ENCODE measurements at places on chromosomes 7 and 10.

GRCh38 chr7:151512353-151512752 lies 7.3 kb downstream of the RHEB start:
- no peak for DNase-seq

GRCh38 chr10:106252541-106252940 lies 912.0 kb downstream of the SORCS1 start:
- no peak for DNase-seq

GRCh38 chr10:86247588-86247987 lies 119.0 kb downstream of the GRID1 start:
- no peak for DNase-seq

- peak; percentile 82 for DNase-seq
Measured at GRCh38 chr7:332646-333392, 42.8 kb downstream of the FOXL3 start.

- DNase-seq: no peak
Measured at GRCh38 chr10:20405761-20406160, 491.4 kb downstream of the NEBL start.

GRCh38 chr10:5561704-5562645 lies 37.2 kb downstream of the CALML3 start:
- DNase-seq: peak; percentile 45

GRCh38 chr10:56316603-56317002 lies 44.5 kb downstream of the ZWINT start:
- DNase-seq: no peak

- DNase-seq: no peak
Measured at GRCh38 chr7:114691605-114692004, 230.3 kb upstream of the MDFIC start.

DNA sequence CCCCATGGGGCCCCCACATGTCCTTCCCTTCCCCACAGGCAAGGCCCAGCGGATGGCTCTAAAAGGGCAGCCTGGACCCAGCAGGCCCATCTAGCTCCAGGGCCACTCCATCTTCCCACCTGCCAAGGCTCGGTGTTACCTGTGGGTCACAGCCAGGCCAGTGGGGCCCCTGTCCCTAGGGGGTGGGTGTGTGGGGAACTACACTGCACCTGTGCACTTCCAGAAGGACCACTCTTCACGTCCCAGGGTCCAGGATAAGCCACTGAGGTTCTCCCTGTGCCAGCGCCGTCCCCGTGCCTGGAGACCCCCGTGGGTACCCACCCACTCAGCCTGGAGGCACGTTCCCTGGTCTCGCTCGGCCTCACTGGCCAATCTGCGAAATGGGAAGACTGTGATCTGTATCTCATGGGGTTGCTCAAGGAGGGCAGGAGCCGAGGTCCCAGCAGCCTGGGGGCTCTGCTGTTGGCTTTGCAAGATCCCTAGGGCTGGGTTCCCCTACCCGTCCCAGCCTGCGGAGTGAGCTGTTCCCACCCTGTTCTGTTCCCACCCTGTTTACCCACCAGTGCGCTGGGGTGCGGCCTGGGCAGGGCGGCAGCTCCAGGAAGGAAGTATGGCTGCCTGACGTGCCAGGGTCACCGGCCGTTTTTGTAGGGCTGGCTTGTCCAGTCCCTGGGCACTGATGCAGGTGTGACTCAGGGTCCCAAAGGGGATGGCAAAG lies 4.6 kb downstream of the PWWP2B start:
- DNase-seq: no peak

GRCh38 chr10:47025540-47026300 lies 114.5 kb downstream of the PTPN20 start:
- peak; percentile 53 for DNase-seq

DNA sequence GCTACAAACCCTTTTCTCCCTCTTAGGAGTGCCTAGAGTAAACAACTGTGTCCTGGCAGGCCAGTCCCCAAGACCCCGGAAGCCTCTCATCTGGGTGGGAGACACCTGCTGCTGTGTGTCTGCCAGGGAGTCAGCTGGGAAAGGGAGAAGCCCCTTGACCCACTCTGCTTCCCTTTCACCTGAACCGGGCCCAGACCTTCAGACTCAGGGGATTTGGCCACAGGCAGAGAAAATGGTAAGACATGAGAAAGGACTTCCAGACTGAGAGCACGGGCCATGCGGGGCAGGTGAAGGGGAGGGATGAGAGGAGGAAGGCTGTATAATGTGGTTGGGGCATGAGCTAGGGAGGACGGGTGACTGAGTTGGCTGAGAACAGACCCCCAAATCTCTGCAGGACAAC lies 36.0 kb upstream of the NPFFR1 start:
- no peak for DNase-seq

- peak; percentile 59 for DNase-seq
Measured at GRCh38 chr7:964401-965231, 10.1 kb upstream of the ADAP1 start.

- DNase-seq: no peak
Measured at GRCh38 chr7:27134392-27134791, 3.8 kb upstream of the HOXA4 start.

GRCh38 chr10:125788156-125789034 lies 12.8 kb upstream of the MMP21 start:
- no peak for DNase-seq

DNA sequence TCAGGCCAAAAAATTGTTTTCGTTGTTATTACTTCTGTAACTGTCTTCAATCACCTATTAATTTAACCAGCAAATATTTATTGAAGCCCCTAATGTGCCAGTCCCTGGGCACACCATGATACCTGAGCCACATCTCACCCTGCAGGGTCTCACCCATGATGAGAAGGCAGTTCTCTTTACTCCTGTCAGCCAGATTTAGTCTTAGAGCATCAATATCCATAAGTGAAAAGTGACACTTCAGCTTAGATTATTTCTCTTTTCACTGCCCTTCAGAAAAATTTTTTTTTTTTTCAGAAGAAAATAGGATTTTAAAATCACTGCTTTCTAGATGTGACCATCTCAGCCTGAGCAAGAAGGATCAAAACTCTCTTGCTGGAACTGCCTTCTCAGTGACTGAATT lies 258.6 kb upstream of the NFE2L3 start:
- DNase-seq: no peak

DNA sequence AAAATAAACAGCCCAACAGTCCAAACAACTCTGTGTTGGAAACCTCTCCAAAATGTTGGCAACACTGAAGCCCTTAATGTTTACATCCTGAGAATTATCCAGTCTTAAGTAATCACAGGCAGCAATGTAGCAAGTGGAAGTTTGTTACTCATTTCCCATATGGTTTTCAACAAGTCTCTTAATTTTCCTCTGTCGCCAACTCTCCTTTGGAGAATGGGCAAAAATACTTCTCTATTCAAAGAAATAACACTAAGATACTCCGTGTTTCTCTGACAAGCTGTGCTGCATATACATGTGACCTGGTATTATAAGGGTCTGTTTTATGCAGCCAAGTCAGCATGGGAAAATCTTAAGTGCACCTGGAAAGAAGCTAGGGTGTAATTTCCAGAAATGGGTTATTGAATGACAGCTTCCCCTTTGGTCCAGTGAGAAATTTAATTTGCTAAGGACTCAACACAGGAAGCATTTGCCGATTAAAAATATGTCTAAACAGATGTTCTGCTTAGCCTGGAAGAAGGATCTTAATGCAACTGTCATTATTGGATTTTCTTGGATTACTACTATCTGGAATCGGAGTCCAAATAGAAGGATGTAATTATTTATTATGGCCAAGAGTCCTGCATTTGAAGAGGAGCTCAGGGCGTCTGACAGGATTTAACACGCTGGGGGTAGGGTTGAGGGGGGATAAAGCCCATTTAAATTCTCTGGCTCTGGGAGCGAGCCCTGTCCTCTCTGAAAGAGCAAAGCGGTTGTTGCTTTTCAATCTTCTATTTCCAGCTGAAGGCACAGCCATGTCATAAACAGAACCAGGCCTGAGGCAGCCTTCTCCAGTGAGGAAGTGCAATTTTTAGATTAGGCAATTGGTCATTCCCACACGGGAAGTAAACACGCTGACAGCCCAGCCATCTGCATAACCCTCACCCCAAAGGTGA lies 73.1 kb downstream of the TLL2 start:
- no peak for DNase-seq

DNA sequence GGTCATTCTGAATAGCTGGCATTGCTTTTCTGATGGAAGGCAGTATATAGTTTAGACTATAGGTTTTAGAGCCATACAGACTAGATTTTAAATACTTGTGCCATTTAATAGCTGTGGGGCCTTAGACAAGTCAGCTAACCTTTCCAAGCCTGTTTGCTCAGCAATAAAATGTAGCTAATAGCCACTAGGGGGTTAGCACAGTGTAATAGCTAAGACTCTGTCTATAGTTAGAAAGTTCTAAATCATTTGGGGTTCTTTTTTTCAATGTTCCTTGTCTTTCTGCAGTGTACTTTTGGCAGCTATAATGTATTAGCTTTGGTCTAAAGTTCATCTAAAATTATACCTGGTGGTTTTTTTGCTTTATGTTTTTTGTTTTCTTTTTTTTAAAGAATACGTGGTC lies 7.5 kb upstream of the KIFBP start:
- no peak for DNase-seq

GRCh38 chr10:112966194-112966855 lies 16.3 kb downstream of the TCF7L2 start:
- DNase-seq: peak; percentile 87

DNA sequence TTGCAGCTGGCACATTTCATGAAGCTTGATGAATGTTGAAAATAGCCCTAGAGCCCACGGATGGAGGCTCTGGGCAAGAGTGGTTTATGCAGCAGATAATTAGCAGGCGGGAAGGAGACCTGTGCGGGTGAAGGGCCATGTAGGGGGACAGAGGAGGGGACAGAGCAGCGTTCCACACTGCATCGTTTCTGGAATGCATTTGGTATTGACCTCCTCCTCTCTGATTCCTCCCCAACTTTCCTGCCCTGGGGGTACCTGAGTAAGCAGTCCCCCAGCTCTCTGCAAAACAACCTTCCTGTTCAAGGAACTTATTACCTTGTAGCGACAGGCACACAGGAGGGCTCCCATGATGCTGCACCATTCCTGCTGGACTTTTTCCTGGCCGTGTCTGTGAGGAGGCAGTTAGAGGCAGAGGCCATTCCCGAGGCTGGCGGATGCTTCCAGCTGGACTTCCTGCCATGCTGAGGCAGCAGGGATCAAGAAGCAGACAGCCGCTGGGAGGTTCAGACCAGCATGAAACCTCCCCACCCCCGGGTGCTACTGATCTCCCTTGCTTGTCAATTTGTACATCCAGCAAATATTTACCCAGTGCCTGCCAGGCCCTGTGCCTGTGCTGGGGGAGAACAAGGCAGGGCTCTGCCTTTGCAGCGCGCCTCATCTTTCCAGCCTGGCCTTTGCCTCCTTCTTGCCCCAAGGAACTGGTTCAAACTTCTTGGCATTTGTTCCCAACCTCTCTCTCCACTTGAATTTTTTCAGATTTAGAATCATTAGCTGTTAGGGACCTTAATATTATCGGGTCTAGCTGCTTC lies 28.7 kb downstream of the SLC29A3 start:
- DNase-seq: no peak

- DNase-seq: peak; percentile 11
Measured at GRCh38 chr10:85600026-85600743, 766.4 kb downstream of the GRID1 start.

GRCh38 chr10:8133146-8133545 lies 78.7 kb downstream of the GATA3 start:
- DNase-seq: no peak

DNA sequence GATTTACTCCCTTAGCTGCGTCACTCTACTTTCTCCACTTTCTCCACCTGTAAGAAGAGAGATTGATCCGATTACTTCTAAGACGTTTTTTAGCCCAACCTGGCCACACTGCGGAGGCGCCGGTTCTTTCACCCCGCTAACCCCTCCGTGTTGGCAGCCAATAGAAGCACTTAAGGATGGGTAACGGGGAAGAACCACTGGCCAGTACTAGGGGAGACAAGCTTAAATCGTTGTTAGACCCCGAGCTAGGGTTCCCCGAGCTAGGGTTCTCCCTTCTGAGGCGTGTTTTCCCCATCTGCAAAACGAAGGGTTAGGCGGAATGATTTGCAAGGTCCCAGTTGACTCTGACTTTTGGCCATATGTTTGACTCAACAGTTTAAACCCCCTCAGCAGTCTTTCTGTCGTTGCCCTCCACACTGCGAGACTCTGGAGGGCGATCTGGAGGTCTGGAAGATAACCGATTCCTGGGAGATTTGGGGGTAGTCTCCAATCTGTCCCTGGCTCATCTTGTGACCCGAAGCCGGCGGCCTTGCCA lies 644 bp downstream of the UMAD1 start:
- DNase-seq: peak; percentile 58

GRCh38 chr7:92244808-92245486 lies 767 bp downstream of the KRIT1 start:
- no peak for DNase-seq

GRCh38 chr10:29353305-29353704 lies 64.4 kb downstream of the LYZL1 start:
- no peak for DNase-seq

- no peak for DNase-seq
Measured at GRCh38 chr10:113411456-113411855, 141.4 kb upstream of the HABP2 start.

Data from islet precursor cell (in vitro differentiated cells).